ENCODE measurements at places on chromosomes 13 and 19.
A peak's percentile ranks its signal among the peaks of the same experiment; 100 is the strongest.

DNA sequence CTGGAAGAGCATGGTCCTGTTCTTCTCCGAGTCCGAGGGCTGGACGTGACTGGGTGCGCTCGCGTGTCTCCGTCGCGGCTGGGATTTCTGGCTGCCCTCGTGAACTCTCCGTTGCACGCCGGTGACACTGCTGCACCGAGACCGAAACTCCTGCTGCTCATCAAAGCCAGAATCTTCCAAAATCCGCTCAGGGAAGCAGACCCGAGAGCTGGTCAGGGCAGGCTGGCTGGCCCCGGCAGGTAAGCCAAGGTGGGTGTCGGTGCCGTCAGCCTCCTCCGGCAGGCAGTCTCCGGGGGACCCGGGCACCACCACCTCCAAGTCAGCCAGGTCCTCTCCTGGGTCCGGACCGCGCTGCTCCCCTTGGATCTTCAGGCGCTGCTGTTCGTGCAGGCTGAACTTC is 119.9 kb downstream of the TBC1D4 start:
- DNase-seq, result no peak

DNA sequence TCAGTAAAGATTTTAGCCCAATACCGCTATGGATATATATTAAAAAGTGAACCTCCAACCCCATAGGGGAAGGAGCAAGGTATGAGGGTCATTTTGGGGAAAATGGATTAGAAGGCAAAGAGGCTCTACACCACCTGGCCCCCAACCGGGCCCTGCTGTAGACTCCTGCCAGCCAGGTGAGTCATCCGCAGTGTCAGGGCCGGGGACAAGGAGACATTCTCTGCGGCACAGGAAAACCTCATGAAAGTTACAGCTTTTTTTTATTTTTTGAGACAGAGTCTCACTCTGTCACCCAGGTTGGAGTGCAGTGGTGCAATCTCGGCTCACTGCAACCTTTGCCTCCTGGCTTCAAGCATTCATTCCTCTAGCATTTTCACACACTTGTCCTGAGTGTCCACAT is 32.0 kb downstream of the ZFR2 start:
- no peak for DNase-seq

DNA sequence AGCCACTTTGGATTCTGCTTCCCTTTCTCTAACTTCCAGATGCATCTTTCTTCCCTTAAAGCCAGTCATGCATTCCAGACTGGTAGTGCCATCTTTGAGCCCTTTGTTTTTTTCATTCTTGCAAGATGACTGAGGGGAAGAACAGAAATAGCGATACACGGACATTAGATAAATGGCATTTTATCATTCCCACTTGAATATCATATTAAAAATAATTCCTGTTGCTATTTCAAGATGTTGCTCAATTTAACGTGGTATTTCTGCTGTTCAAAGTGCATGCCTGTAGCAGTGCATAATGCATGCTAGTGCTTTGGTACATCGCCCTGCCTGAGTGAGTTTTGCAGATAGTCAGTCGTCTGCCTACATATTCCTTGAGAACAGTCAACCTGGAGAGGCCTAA is 140.6 kb upstream of the FRY start:
- DNase-seq, result no peak

DNA sequence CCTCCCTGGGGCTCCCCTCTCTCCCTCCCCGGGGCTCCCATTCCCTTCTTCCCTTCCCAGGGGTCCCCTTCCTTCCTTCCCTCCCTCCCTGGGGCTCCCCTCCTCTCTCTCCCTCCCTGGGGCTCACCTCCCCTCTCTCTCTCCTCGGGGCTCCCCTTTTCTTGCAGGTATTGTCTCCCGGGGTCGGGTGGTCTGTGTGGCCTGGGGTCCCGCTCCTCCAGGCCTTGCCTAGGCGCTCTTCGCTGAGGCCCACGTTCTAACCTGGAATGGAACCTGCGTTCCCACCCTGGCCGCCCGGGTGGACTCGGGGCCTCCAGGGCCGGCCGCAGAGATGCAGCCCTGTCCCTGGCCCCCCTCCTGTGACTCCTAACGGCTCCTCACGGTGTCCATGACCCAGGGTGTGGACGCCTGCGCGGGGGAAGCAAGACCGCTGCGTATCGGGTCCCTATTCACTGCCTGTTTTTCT is 940 bp upstream of the DCUN1D2 start:
- DNase-seq, result no peak

GRCh38 chr19:50333737-50334617 is 4.8 kb upstream of the KCNC3 start:
- DNase-seq, result peak; percentile 81

DNA sequence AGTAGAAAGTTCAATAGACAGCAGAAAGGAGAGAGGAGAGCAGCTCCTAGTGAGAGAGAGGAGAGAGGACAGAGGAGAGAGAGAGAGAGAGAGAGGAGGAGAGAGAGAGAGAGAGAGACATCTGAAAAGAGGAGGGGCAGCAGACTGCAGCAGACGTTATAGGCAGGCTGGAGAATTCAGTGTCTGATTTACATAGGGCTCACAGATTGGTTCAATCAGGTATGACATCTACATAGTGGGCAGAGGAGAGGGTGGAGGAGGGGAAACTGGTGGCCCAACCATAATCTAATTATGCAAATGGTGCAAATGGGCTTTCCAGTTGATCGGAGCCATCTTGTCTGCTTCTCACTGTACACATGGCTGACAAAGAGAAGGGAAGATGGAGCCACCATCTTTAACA is 221.3 kb upstream of the TRPC4 start:
- DNase-seq, result no peak

GRCh38 chr13:102018716-102019115 is 383.1 kb downstream of the FGF14 start:
- no peak for DNase-seq

GRCh38 chr19:41500443-41500842 is 57.5 kb downstream of the ERICH4 start:
- no peak for DNase-seq

DNA sequence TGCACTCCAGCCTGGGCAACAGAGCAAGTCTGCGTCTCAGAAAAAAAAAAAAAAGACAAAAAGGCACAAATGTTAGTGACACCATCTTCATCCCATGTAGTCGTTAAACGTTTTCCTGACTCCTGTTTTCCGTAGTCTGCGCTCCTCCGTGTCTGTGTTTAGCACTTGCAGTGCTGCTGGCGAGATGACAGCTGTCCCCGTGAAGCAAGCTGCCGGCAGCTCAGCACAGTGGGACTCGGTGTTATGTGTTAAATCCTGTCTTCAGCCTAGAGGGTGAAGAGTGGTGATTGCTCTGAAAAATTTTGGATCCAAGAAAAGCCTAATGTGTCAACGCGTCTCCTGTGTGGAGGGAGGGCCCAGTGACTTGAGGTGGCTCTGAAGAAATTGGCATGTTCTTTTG is 18.4 kb downstream of the UBXN6 start:
- DNase-seq, result no peak

- DNase-seq, result no peak
Observed at GRCh38 chr13:20503088-20504083, 22.3 kb downstream of the CRYL1 start.

DNA sequence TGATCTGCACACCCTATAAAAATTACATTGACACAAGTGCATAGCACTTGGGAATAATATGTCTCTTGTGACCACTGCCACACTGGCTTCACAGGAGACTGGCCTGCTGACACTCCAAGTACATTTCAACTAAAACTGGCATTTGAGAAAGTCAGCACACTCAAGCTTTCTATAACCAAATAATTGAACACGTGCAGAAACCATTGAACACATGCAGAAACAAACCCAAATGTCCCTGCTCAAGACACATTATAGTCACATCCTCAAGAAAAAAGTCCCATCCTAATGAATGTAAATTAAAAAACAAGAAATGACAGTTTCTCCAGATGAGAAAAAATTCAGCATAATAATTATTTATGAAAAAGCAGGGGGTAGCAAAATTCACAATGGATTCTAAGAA is 1859.1 kb upstream of the PCDH20 start:
- no peak for DNase-seq

- DNase-seq, result no peak
Observed at GRCh38 chr13:44396701-44397580, 23.3 kb downstream of the SERP2 start.

DNA sequence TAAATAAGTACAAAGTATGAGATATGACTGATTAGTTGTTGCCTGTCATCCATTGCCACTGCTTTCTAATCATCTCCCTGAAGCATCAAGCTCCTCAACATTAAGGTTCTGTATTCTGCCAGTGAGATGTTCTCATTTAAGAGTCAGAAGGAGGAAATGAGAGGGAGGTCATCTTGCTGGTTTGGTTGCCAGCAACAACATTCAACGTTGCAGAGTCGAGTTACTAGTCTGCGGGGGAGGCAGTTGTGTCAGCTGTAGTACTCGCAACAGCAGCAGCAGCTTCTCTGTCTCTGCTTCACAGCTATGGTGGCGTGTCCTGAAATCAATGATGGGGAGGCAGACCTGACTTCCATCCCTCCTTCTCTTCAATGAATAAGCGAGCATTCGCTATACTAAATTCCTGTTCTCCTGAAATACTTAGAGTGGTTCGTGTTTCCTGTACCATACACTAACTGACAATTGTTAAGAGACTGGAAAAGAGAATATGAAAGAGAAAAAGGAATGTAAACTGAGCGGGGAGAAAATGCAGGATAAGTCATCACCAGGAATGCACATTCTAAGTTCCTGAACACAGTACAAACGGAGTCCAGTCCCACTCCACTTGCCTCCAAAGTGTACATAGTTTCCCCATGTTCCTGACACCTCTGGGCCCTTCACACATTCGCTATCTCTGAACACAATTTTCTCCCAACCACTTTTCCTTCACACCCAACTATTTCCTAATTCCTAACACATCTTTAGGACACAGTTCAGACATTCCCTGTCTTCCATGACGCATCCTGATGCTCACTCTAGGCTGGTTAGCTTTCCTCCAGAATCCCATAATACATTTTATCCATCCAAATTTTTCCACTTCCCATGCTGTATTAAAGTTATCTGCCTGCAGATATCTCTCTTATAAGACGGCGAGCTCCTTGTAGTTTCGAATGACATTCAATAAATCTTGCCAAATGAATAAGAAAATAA is 263.0 kb downstream of the KLF12 start:
- peak; percentile 20 for DNase-seq

GRCh38 chr19:13937479-13938300 is 527 bp downstream of the PODNL1 start:
- no peak for DNase-seq

DNA sequence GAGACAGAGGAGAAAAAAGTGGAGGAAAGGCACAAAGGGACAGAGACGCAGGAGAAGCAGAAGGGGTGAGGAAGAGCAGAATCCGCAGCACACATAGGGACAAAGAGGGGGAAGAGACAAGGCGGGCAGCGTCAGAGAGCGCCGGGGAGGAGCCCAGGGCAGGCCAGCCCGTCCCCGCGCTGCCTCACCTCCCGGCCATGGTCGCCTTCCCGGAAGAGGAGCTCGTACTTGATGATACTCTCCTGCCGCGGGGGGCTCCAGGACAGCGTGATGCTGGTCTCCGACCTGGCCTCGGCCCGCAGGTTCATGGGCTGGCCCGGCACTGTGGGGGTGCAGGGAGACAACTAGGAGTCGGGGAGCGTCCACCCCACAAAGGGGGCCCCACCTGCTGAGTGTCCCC is 100.6 kb downstream of the PTPRS start:
- DNase-seq, result no peak

DNA sequence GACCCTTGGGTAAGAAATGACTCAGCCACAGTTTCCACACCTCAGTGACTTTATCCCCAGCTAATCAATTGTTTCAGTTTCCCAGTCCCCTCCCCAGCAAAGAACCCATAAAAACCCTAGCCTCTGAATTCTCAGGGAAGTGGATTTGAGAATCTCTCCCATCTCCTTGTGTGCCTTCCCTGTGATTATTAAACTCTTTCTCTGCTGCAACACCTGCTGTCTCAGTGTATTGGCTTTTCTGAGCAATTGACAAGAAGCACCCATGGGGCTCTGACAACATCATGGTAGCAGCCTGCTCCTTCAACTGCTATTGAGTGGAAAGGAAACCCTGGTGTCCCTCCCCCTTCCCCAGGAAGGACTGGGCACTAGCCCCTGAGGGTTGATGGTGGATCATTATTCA is 73.7 kb downstream of the UQCRFS1 start:
- no peak for DNase-seq

DNA sequence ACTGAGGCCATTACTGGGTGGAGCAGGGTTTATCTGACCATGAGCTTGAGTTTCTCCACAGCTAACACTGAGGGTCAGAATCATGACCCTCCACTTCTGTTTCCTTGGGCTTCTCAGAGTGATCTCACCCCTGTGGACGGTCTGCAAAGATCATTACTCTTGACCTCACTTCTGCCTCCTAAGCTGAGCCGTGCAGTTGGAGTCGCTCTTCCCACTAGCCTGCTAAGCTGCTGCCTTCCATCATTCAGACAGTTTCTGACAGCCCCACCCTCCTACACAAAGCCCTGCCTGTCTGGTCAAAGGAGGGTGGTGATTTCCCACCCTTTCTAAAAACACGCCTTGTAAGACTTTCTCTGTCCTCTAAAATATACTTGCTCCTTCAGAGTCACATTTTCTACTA is 9.3 kb upstream of the FRY start:
- no peak for DNase-seq

DNA sequence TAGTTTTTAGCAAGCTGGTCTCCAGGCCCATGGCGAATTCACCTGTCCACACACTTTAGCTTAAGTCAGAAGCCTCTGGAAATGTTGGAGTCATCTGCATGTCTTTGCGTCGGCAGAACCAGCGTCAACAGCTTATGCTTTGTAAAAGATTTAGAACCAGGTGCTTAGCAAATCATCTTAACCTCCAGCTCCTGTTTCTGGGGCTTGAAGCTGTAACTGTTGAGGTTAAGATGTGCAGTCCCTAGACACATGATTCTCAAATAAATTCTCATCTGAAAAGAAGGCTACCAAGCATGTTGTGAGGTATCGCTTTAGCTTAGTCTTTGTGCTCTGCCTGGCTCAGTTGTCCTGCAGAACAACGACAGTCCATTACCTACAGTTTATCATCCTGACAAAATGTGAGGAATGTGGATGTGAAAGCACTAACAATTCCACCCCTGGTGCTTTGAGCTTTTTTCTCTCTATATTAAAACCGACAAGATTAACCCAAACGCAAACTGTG is 4.4 kb downstream of the EFNB2 start:
- DNase-seq, result no peak

DNA sequence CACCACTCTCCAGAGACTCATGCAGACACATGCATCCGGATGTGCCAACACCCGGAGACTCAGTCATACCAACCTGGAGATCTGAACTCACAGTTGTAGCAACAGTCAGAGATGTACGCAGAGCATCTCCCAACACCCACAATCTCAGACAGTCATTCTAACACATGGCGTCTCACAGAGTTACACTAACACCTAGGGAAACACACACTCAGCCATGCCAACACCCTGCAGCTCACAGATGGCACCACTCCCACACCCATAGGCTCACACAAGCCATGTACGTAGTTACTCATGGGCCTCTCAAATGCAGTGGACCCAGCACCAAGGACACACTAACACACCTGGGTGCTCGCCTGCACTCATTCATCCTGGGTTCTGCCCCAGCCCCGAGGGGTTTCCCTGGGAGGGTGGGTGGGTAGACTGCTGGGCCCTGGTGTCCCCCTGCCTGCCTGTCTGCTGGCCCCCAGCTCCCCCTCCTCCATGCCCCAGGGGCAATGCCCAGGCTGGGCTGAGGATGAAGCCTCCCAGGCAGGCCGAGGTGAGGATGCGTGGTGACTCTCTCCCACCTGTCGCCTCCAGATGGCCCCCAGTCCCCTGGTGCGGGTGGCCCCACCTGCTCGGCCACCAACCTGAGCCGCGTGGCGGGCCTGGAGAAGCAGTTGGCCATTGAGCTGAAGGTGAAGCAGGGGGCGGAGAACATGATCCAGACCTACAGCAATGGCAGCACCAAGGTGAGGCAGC is 10.0 kb downstream of the PKN1 start:
- DNase-seq, result no peak

- no peak for DNase-seq
Observed at GRCh38 chr13:48709213-48709612, 55.5 kb downstream of the CYSLTR2 start.
